Activated CD4-positive, alpha-beta T cell treated with anti-CD3 and anti-CD28 coated beads for 24 hours (primary cell): ENCODE measurements at places on chromosomes 1 and 21.

DNA sequence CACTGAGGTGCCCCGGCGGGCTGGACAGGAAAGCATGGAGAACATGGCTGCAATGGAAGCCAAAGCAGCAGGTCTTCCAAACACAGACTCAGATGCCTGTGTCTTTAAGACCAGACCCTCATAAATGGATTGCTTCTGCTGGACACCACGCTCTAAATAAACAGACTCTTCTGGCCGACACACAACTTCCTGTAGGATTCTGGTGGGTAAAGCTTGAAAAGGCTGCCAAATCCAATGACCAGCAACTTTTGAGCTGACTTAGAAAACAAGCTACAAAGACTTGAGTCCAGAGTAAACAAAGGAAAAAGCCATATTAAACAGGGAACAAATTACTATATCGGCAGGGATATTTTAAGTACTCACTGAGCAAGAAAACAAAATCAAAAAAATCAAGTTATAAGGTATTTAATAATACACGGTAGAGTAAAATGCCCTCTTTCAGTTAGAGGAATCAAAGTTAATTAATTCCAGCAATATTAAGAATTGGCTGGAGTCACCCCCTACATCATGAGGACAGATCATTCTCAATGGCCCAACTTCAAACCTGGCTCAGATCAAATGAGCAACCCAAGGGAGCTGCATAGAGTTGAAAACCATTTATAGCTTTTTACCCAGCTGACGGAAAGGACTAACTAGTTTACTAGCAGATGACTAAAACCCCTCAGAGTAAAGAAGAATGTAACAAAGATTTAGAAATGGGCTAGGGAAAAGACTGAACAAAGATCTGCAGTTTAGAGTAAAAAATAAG is 102.4 kb downstream of the TGFBR3 start:
- no peak for DNase-seq

DNA sequence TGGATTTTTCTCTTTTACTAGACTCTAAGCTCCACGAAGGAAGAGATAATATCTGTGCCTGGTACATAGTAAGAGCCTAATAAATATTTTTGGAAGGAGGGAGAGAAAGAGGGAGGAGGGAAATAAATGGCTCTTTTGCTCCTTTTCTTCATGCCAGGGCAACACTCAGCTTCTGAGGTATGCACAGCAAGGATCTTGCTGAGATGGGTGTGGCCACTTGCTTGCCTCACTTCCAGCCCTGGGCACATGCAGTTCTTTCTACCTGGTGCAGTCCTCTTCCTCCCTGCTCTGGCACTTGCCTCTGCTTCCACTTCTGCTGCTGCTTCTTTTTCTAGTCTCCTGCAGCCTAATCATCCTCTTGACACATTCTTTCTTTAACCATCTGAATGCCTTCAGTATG is 148.1 kb downstream of the FGGY start:
- DNase-seq = no peak

GRCh38 chr1:38585971-38586370 is 273.6 kb downstream of the RRAGC start:
- no peak for DNase-seq

- DNase-seq = no peak
Measured at GRCh38 chr1:193358419-193358818, 172.0 kb upstream of the B3GALT2 start.

DNA sequence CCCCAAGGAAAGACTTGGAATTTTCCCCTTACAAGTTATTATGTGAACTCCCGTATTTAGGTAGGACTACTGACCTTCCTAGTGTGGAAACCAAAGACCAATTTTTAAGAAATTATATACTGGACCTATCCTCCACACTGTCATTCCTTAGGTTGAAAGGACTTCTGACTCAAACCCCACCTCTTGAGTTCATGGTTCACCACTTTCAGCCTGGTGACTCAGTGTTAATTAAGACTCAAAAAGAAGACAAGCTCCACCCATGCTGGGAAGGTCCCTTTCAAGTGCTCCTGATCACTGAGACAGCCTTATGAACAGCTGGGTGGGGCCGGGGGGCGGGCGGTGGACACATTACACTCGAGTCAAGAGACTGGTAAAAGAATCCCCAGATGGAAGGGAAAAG is 113.2 kb downstream of the LRRC53 start:
- DNase-seq = no peak

GRCh38 chr1:23854568-23854967 is 13.5 kb downstream of the FUCA1 start:
- DNase-seq = no peak

DNA sequence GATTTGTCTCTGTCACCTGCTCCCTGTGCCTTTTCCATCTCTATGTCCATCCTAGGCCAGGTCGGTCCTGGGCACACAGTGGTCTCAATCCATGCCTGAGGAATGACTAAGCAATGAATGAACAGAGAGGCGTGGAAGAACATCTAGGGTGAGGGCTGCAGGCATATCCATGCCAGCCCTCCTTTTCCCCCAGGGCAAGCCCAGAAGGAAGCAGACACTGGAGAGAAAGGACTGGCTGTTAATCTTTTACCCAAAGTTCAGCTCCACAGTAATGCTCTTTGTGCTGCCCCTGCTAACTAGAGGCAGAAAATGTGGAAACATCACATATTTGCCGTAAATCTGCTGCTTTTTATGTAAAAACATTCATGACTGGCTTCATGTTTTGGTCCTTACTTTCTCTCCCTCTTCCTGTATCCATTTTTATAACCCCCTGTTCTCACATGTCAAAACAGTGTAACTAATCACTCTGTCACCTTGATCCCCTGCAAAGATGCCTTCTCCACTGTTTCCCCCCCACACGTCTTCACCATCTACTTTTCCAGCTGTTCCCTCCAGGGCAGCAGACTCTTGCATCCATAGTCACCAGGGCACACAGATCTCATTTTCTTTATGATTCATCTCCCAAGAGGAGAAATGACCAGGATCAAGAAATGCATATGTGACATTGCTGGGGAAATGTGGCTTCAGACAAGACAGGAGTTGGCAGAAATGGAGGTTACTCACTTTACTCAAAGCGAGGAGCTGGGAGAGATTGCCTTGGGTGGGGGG is 166.4 kb upstream of the PROX1 start:
- DNase-seq = no peak

GRCh38 chr1:159012495-159012894 is 2.8 kb downstream of the IFI16 start:
- peak; percentile 35 for DNase-seq

DNA sequence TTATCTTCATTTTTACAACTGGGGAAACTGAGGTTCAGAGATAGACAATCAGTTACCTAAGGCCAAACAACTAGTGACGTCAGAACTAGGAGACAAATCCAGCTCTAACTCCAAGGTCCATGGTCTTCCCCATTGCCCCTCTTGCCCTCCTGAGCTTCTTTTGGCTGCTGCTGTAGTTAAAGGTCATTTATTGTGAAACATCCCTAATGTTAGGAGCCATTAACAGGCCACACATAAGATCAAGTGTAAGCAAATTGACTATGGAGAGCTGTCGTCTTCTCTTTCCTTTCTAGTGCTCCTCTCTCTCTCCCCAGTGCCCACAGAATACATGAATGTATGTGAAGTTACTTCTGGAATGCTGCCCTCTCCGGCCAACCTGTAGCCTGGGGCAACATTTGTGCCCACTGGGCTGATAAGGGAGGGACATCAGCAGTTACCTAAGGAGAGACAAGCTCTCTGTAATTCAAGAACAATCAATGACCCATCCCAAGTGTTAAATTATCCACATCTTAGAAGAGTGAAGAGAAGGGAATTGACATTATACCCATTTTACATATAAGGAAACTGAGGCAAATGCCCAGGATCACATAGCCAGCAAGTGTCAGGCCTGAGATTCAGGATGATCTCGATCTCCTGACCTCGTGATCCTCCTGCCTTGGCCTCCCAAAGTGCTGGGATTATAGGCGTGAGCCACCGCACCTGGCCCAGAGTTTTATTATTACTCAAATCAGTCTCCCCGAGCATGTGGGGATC is 40.1 kb downstream of the PTAFR start:
- no peak for DNase-seq

DNA sequence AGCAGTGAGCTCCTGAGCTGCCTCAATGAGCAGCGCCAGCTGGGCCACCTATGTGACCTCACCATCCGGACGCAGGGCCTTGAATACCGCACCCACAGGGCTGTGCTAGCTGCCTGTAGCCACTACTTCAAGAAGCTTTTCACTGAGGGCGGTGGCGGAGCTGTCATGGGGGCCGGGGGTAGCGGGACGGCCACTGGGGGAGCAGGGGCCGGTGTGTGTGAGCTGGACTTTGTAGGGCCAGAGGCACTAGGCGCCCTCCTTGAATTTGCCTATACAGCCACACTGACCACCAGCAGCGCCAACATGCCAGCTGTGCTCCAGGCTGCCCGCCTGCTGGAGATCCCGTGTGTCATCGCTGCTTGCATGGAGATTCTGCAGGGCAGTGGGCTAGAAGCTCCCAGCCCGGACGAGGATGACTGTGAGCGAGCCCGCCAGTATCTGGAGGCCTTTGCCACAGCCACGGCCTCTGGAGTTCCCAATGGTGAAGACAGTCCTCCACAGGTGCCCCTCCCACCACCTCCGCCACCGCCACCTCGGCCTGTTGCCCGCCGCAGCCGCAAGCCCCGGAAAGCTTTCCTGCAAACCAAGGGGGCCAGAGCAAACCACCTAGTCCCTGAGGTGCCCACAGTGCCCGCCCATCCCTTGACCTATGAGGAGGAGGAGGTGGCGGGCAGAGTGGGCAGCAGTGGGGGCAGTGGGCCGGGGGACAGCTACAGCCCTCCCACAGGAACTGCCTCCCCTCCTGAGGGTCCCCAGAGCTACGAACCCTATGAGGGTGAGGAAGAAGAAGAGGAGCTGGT is 12.3 kb downstream of the ZBTB7B start:
- DNase-seq = no peak
